ENCODE measurements at places on chromosomes 5 and 9.

DNA sequence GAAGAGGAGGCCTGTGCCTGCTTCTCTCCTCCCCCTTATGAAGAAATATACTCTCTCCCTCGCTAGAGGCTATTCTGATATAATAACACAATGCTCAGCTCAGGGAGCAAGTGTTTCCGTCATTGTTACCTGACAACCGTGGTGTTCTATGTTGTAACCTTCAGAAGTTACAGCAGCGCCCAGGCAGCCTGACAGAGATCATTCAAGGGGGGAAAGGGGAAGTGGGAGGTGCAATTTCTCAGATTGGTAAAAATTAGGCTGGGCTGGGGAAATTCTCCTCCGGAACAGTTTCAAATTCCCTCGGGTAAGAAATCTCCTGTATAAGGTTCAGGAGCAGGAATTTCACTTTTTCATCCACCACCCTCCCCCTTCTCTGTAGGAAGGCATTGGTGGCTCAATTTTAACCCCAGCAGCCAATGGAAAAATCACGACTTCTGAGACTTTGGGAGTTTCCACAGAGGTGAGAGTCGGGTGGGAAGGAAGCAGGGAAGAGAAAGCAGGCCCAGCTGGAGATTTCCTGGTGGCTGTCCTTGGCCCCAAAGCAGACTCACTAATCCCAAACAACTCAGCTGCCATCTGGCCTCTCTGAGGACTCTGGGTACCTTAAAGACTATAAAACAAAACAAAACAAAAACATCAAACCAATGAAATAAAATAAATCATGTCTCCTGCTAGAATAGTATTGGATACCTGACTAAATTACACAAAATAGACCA, 1.3 kb downstream of the TMEM174 start:
- no peak for DNase-seq

DNA sequence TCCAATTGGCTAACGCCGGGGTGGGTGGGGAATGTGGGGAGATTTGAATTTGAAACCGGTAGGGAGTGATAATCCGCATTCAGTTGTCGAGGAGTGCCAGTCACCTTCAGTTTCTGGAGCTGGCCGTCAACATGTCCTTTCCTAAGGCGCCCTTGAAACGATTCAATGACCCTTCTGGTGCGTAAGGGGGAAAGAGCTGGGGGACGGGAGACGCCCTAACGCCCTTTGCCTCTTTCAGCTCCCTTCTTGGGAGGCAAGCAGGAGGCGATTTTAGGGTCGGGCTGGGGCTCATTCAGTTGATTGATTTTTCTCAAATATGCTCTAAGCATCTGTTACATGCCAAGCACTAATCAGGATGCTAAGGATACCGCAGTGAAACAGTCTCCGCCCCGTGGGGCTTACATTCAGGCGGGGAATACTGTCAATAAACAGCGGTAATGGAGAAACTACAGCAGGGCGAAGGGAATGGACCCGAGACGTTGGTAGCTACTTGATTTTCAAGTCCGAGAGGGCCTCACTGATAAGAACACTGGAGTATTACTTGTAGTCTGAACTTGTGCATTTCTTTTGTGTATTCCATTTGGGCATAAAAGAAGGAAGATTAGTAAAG, at the start of gene HMMR:
TSS of gene HMMR (plus strand) at position 71 of the 610 bp plus-strand sequence. CDS start at position 132, 61 bp downstream.
- peak; percentile 44 for DNase-seq

GRCh38 chr9:10130061-10130675, 482.6 kb downstream of the PTPRD start:
- no peak for DNase-seq

DNA sequence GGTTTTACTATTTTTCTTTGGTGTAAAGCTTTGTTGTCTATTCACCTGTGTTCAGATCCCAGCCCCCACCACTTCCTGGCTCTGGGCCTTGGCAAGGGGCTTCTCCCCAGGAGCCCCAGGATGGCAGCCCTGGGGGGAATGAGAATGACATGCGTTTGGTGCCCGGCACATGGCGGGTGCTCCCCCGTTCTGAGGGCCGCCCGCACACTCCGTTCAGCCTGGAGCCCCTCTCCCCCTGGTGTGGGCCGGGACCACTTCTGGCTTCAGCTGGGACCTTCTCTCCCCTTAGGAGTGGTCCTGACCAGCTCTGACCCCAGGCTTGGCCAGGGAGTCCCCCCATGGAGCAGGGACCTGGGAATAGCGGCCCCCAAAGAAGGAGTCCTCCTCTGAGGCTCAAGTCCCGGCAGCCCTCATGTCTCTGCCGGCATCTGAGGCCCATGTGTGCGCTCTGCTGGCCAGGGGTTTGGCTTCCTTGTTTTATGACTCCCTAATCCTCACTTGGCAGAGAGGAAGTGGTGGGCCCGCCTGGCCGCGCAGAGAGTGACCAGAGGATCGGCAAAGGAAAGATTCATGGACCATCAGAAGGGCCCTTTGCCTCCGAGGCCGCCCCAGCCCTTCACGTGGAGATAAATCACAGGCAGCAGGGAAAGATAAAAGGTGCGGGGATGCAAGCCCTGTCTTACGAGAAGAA, 57.0 kb upstream of the LMX1B start:
- no peak for DNase-seq

DNA sequence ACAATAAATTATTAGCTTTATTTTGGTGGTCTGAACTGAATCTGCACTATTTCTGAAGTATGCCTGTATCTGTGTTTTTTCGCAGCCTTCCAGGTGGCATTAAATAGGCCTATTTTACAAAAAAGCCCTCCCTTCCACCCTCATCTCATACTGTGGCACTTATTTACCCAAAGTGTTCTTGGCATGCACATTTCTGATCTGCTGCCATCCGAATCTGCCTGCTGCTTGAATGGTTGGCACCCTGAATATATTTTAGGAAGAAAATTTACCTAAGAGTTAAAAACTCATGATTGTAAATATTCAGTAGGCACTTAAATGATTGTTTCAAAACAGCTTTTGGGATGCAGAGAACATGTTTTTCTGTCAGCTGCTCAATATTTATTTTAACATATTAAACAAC, 150.1 kb downstream of the SLC28A3 start:
- DNase-seq: no peak

GRCh38 chr5:139088024-139088423, 110.1 kb downstream of the SIL1 start:
- DNase-seq: no peak

DNA sequence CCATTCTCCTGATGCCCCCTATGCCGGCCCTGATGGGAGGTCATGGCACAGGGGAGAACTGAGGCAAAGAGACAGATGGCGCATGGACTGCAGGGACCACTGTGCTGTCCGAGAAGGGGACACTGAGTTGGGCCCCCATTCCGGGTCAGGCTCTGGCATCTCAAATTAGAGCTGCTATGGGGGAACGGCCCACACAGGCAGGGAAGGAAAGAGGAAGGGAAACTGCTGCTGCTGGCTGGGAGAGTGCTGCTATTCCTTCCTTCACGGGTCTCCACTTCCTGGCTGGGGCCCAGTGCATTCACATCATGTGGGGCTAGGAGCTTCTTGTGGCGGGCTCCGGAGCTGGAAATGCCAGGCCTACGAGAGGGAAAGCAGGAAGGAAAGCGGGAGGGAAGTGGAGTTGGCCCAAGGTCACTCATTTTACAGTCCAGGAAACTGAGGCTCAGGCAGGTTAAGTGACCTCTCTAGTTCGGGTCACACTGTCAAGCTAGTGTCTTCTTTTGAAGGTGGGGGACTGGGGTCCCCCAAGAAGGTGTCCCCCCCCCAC, 1.3 kb upstream of the CARD19 start:
- DNase-seq: no peak

GRCh38 chr9:106218854-106219253, 524.5 kb downstream of the TMEM38B start:
- DNase-seq: no peak

- DNase-seq: no peak
Observed at GRCh38 chr5:17241635-17242034, 24.2 kb downstream of the BASP1 start.

GRCh38 chr5:140664030-140664358, 710 bp upstream of the WDR55 start:
- no peak for DNase-seq

DNA sequence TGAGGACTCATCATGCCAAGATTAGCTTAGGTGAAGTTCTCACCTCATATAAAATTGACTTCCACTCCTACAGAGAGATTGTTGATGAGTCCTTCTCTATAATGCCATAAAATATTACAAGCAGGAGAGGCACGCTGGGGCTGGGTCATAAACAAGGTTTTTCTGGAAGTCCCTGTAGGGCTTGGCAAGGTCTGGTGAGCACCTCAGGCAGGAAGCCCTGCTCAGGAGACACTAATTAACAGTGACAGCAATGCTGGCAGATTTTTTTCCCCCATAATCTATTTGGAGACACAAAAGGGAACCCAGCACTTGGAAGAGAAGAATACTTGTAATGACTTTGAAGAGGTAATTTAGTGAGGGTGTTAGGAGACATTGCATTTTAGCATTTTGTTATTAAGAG, 118.7 kb downstream of the DIRAS2 start:
- DNase-seq: no peak

DNA sequence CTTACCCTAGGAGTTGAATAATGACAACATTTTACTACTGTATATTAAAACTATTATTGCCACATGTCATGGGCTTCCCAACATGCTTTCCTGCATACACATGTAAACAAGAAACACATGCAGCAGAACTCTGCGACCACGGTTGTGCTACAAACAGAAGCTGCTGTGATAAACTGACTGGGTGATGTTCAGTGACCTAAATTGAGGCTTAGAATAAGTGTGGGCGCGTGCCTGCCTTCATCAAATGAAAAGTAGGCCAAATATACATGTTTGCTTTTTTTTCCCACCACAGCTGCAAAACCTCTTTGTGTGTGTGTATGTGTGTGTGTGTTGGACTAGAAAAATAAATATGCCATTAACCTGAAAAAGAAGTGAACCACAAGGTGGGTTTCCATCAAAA, 1202.1 kb downstream of the PTPRD start:
- DNase-seq: no peak

DNA sequence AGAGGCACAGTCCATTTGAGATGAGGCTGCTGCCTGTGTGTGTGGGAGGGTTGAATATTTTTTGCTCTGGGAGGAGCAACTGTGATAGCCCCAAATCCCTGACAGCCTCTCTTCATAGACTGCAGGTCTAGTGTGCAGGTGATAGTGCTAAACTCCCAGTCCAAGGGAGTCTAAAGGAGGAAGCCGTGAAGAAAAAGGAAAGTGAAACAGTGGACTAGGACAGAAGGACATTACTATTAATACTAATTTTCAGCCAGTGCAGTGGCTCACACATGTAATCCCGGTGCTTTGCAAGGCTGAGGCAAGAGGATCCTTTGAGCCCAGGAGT, 295.0 kb downstream of the PDE4D start:
- DNase-seq: peak; percentile 50

DNA sequence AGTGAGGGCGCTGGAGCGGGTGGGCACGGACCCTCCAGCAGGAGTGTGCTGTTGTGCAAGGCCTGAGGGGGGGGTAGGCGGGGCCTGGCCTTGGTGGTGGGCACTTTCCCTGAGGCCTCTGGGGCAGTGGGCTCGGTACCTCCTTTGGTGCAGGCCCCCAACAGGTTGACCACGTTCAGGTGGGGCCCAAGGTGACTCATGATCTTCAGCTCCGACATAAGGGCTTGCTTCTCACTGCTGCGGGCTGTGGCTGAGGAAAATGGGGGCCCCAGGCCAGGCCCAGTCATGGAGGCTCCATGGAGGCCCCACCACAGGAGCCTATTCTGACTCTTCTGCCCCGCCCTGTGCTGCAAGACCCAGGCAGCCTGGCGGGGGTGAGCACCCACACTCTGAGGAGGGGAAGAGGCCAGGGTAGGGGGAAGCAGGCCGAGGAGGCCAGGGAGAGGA, 31.5 kb downstream of the PDGFRB start:
- DNase-seq: no peak

GRCh38 chr5:132826424-132827082, 3.9 kb downstream of the SHROOM1 start:
- DNase-seq: no peak

DNA sequence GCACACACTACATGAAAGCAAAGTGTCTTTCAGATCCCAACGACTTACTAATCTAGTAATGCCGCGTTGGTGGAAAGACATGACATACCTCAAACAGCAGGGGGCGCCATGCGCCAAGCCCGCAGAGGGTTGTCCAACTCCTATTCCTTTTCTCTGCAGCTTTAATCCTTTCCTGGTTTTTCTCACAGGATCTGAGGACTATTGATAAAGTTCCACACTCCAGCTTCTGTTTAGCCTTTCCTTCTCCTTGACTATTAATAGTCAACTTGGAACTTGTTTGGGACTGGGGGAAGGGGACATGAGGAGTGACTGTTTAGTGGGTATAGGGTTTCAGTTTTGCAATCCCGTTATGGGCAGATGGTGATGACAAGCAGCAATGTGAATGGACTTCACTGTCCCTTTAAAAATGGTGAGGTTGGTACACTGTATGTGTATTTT, 62.9 kb downstream of the OTULIN start:
- DNase-seq: peak; percentile 38

- DNase-seq: no peak
Observed at GRCh38 chr9:107054146-107054545, 191.2 kb downstream of the ZNF462 start.

- DNase-seq: peak; percentile 11
Observed at GRCh38 chr9:79233542-79233941, 338.2 kb upstream of the TLE4 start.

GRCh38 chr5:124277767-124278545, 468.5 kb downstream of the ZNF608 start:
- no peak for DNase-seq

DNA sequence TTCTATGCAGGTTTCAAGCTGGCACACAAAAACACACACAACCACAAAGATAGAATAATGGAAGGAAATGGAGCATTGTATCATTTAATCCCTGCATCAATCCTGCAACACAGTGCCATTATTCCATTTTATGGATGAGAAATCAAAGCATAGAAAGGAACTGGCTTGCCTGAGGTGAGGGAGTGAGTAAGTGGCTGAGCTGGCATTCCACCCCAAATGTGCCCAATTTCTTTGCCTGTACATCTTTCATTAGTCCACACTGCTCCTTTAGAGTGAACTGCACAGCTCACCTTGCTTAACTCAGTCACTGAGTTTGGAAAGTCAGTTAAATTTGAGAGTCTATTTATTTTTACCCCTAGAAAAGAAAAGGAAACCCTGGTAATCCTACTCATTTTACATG, 28.9 kb downstream of the ZNF366 start:
- no peak for DNase-seq

- no peak for DNase-seq
Observed at GRCh38 chr5:160441311-160441781, 19.7 kb downstream of the PTTG1 start.

DNA sequence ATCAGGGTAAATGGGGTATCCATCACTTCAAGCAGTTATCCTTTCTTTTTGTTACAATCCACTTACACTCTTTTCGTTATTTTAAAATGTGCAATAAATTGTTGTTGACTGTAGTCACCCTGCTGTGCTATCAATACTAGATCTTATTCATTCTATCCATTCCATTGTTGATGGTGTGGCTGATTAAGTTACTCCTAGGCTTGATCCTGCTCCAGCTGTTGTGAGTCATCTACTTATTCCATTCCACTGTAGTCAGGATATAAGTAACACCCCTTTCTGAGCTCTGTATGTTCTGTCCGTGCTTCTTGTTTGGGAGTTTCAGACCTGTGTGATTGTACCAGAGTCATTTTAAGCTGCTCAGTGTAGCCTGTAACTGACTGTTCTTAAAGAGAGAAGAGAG, 122.5 kb upstream of the RUSC2 start:
- DNase-seq: no peak

GRCh38 chr9:123637606-123637944, 281.6 kb downstream of the CRB2 start:
- DNase-seq: no peak

- no peak for DNase-seq
Observed at GRCh38 chr9:136190237-136190601, 14.7 kb downstream of the LHX3 start.

All from DMS 273 treated with DMSO at 0.1 percent for 48 hours (cell line).